T-cell (primary cell): ENCODE measurements at places on chromosomes 2 and 18.

- no peak for DNase-seq
Measured at GRCh38 chr2:182593394-182593975, 122.6 kb upstream of the DNAJC10 start.

- DNase-seq: no peak
Measured at GRCh38 chr2:37512971-37513370, 158.5 kb downstream of the CDC42EP3 start.

- DNase-seq: peak; percentile 1
Measured at GRCh38 chr2:123993728-123994323, 31.3 kb upstream of the CNTNAP5 start.

GRCh38 chr2:168217920-168218319 lies 29.5 kb downstream of the STK39 start:
- no peak for DNase-seq

- no peak for DNase-seq
Measured at GRCh38 chr2:110106642-110107041, 9.0 kb downstream of the MALL start.

DNA sequence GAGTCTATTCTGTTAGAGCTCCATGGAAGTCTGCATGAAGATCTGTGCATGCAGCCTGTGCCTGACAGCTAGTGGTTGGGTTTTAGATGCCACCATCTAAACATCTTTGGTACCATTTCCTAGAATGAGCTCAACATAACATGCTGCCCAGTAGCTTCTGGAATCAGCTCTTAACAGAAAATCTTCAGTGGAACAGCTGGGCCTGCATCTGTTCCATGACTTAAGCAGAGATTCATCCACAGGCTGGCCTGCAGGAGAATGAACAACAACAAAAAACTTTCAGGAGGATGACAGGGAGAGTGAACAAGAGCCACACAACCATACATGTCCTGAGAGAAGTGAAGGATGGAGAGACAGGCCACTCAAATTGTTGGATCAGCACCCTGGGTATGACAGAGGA lies 316.6 kb downstream of the RDH14 start:
- DNase-seq: no peak

DNA sequence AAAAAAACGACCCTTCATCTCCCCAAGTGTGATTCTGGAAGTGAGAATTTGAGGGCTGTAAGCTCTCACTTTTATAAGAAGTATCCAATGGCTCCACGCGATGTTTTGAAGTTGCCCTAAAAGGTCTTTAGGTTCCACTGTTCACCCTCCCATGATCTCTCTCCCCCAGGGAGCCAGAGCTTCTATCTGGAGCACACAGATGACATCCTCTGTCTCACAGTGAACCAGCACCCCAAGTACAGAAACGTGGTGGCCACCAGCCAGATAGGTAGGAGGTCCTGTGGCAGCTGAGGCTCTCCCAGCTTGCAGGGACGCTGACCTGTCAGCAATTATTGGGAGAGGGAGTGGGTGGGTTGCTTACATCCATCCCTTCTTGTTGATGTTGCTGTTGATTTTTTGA lies 97.8 kb downstream of the RTN4 start:
- DNase-seq: no peak

- no peak for DNase-seq
Measured at GRCh38 chr18:54263904-54264336, 5.4 kb upstream of the POLI start.

- DNase-seq: no peak
Measured at GRCh38 chr2:54541995-54542394, 85.9 kb downstream of the SPTBN1 start.

- no peak for DNase-seq
Measured at GRCh38 chr2:95390881-95391321, 11.6 kb upstream of the FAHD2A start.

DNA sequence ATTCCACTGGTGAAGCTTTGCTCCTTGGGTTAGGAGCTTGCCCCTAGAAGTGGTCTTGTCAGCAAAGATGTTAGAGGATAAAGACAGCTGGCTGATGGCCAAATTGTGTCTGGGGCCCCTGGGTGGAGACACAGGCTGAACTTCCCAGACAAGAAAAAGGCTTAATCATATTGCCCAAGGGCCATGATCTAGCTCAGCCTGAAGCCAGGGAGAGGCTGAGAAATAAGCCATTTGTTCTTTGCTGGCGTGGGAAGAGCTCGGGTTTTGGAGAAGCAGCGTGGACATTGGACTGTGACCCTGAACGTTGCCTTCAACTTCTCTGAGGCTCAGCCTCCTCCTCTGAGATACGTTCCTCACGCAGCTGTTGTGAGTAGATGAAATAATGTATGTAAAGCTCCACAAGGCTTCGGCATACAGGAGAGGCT lies 153.0 kb downstream of the ZFP36L2 start:
- no peak for DNase-seq

DNA sequence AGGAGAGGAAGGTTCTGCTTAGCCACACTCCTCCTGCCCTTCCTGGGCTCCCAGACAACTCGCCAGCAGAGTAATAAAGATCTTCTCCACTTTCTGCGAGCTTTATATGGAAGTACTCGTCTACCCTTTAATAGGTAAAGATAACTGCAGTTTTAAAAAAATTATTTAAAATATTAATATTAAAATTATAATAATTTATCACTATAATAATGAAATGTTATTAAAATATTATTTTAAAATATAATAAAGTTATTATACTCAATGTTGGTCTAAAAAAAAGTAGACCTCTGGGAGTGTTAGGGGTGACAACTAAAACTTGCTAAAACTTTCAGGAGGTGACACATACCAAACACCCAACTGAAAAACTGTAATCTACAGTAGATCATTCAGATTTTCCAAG lies 81.5 kb downstream of the RBM43 start:
- DNase-seq: no peak

- DNase-seq: no peak
Measured at GRCh38 chr2:230921806-230922595, 3.0 kb downstream of the GPR55 start.

DNA sequence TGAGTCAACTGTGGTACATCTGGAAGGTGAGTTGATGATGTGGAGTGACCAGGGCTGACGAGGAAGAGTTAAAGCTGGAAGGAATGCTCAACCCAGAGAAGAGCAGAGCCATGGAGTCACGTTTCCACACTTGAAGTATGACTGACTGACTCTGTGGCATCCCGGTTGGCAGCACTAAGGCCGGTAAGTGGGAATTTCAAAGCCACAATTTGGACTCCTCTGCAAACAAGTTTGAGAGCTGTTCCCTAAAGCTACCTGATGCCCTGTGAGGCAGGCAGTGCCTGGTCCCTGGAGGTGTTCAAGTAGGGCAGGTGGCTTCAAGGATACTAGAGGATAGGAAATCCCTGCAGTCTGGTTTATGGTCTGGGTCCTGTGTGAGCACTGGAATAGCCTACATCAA lies 69.3 kb upstream of the ITGB6 start:
- no peak for DNase-seq

DNA sequence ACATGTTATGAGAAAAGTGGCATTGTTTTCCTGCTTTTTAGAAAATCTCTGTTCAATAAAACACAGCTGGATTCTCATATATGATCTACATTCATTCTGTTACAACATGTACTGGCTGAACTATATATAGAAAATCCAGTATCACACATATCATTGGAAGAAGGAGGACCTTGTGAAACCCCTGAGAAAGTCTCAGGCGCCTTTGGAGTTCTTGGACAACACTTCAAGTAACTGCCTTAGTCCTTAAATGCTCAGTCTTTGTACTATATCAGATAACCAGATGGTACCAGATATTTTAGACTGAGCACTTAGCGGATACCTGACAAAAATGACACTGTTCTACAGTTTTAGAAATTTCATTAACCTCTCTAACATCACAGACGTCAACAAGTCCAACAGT lies 72.2 kb downstream of the ACVR1 start:
- DNase-seq: no peak

GRCh38 chr2:29310650-29311348 lies 195.6 kb downstream of the CLIP4 start:
- no peak for DNase-seq

GRCh38 chr2:111252436-111252835 lies 131.7 kb downstream of the BCL2L11 start:
- no peak for DNase-seq

DNA sequence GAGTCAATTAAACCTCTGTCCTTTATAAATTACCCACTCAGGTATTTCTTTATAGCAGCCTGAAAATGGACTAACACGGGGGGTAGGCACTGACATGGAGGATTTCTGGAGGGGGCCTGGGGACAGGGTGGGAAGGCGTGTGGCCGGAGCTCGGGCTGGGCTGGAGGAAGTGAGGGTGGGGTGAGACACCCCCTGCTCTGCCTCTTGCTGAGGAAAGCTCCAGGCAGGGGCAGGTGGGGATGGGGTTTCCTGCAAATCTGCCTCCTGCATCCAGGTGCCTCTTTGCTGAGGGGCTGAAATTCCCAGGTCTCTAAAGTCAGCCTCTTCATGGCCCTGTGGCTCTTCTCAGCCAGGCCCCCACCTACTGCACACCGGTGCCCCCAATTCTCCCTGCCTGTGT lies 25.7 kb upstream of the OTOS start:
- DNase-seq: no peak

DNA sequence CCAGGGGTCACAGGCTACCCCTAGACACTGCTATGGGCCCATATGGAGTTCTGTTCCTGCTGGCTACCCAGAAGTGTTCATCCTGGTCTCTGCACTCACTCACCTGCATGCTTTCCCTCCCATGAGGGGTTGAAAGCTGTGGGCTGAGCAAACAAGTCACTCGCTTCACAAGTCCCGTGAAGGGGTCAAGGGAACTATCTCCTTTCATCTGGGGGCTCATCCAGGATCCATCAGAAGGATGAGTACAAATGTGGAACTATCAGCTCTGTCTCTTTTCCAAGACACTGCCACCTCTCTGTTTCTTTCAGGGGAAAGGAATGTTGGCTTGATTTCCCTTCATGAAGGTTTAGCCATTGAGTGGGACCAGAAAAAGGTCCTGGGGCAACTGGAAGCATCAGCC lies 21.7 kb downstream of the SULT1C4 start:
- DNase-seq: no peak

- DNase-seq: no peak
Measured at GRCh38 chr2:54061272-54061671, 54.1 kb upstream of the ACYP2 start.
